ENCODE measurements at places on chromosomes 5 and 9.

DNA sequence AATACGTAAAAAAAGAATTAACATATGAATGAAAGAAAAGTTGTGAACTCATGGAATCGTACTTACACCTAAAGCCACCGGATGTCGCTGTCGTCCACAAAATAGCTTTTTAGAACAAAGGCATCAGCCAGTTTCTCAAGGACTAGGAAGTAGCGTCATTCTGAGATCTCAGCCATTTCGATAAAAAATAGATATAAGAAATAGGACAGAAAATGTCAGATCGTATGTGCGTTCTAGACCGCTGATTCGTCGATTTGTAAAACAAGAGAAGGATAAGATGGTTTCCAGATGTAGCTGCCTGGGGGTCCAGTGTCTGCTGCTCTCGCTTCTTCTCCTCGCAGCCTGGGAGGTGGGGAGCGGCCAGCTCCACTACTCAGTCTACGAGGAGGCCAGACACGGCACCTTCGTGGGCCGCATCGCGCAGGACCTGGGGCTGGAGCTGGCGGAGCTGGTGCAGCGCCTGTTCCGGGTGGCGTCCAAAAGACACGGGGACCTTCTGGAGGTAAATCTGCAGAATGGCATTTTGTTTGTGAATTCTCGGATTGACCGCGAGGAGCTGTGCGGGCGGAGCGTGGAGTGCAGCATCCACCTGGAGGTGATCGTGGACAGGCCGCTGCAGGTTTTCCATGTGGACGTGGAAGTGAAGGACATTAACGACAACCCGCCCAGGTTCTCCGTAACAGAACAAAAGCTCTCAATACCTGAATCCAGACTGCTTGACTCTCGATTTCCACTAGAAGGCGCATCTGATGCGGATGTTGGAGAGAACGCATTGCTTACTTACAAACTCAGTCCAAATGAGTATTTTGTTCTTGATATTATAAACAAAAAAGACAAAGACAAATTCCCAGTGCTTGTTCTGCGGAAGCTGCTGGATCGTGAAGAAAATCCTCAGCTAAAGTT, at the start of gene PCDHA10:
Gene PCDHA10 (plus strand): TSS at position 126 of the 903 bp plus-strand sequence. CDS start 152 bp downstream, at position 278.
- DNase-seq: no peak

DNA sequence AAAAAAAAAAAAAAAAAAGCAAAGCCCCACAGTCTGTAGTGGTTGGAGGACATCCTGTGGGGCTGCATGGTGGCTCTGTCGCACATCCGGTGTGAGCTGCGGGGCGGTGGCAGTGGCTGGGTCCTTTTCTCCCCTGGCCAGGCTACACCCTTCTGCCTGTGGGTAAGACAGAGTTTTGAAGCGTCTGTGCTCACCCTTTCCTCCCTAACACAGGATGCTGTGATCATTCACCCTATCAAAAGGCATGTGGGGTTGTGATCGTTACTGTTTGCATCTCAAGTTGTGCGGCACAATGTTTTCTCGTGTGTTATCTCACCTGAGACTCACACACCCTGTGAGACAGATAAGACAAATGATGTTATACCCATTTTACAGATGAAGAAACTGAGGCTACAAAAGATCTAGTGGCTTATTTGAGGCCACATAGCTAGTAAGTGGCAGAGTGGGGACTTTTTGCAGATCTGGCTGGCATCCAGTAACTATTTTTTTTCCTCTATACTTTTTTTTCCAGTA, 17.5 kb downstream of the IRF1 start:
- peak; percentile 78 for DNase-seq

- DNase-seq: no peak
Measured at GRCh38 chr5:81046041-81046440, 85.9 kb downstream of the RASGRF2 start.

DNA sequence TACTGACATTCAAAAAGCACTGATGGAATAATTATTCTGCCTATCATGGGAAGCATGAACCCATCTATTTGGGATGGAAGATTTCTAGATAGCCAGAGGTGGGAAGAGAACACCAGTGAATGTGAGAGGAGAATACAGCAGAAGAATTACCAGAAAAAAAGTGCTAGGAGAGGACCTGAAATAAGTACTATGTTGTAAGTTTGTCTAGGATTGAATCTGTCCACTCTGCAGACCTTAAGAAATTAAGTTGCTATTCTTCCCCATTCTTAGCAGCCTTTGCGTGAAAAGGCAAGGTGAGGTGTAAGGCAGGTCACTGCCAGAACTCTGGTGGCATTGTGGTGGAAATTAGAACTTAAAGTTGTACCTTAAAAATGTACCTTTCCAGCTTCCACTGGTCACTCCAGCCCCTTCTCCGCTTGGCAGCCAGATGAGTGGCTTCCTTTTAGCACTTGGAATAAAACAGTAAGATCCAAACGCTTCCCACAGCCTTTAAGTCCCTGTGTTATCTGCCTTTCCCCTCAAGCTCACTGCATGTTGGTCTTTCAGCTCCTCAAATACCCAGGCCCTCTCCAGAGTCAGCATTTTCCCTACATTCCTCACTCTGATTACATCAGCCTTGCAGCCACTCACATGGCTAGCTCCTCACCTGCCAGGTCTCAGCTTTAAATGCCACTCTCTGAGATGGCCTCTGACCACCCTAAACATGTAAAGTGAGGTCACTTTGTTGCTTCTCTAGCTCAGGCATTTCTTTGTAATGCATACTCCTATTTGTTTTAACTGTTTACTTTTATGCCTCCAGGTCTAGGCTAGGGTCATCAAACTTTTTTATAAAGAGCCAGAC, 253.0 kb downstream of the EPB41L4A start:
- no peak for DNase-seq

DNA sequence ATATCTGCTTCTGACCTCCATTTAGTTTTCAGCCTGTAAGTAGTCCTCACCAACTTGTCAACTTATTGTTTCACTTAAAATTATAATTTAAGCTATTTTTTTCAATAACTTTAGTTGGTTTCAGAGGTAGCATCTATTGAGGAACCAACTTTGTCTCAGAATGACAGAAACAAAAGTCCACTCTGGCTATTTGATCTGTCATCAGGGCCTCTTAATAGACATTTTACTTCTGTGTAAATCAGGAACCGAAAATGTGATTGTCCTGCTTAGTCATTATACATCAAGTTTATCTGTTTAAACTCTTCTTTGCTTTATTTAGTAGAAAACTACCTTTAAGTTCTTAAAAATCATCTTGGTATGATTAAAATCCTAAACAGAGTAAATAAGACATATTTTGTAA, 820.8 kb upstream of the EDIL3 start:
- no peak for DNase-seq

GRCh38 chr5:44714871-44715561, 93.7 kb upstream of the MRPS30 start:
- DNase-seq: no peak
